ENCODE measurements at places on chromosomes 1 and 21. TPM values are rescaled to one million over a fixed set of nuclear protein-coding genes. Genes with fewer than 3 reads are reported as not detected.

CELA2A gene
- total RNA-seq = not detected

NLRP3 gene
- total RNA-seq = 4.0 TPM

VWA5B1 gene
- total RNA-seq = 1.4 TPM

TNN gene
- not detected for total RNA-seq

AJAP1 gene
- 5.5 TPM for total RNA-seq

A3GALT2 gene
- not detected for total RNA-seq

COL9A2 gene
- 13.8 TPM for total RNA-seq

KLF17 gene
- total RNA-seq = not detected

CTSK gene
- 16.8 TPM for total RNA-seq

OR1C1 gene
- total RNA-seq = not detected

OR10K2 gene
- total RNA-seq = not detected

SRRM1 gene
- 123 TPM for total RNA-seq

KDF1 gene
- 14.1 TPM for total RNA-seq

IL20 gene
- not detected for total RNA-seq

THRAP3 gene
- total RNA-seq = 102 TPM

DDR2 gene
- 19.8 TPM for total RNA-seq

MYCL gene
- 4.2 TPM for total RNA-seq

EPHA10 gene
- 0.88 TPM for total RNA-seq

DENND2D gene
- 81.0 TPM for total RNA-seq

RUNX3 gene
- total RNA-seq = 7.9 TPM

MACO1 gene
- total RNA-seq = 19.3 TPM

TAS1R1 gene
- total RNA-seq = not detected

SLC22A15 gene
- 9.8 TPM for total RNA-seq

RGS8 gene
- not detected for total RNA-seq

SHC1 gene
- total RNA-seq = 153 TPM

C1orf115 gene
- total RNA-seq = 29.0 TPM

LRRC71 gene
- 0.50 TPM for total RNA-seq

DIRAS3 gene
- 8.8 TPM for total RNA-seq

KRTAP13-2 gene
- not detected for total RNA-seq

ASCL5 gene
- not detected for total RNA-seq

LCE1A gene
- not detected for total RNA-seq

WDR64 gene
- total RNA-seq = not detected

SELENBP1 gene
- total RNA-seq = 50.0 TPM

SELL gene
- total RNA-seq = 9.8 TPM

S100A2 gene
- 152 TPM for total RNA-seq

ADAM30 gene
- total RNA-seq = not detected
